HCT116 (cell line): ENCODE measurements at places on chromosomes 1 and 21.

- no peak for DNase-seq
Measured at GRCh38 chr1:7447093-7447492, 324.0 kb upstream of the VAMP3 start.

DNA sequence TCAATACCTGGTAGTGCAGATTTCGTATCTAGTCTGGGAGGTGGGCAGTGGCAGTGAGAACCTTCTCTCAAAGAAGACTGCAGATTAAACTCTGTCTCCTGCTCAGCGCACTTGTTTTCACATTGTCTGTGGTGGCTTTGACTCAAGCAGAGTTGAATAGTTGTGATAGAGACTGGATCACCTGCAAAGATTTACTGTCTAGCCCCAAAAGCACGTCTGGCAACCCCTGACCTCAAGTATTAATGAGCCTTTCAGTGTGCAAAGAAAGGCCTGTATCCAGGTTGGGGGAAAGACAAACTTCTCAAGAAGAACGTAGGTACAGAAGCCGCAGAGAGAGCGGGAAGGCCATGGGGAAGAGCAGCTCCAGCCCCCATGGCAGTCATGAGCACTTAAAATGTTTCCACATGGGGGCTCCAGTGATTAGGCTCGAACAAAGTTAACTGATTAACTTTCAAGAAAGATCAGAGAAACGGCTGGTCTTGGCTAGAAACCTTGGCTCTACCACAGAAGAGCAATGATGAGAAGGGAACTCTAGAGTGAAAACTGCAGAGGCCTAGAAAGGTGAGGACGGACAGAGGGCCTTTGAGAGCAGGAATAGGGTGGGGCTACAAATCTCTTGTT, 15.2 kb downstream of the HENMT1 start:
- DNase-seq, result no peak

DNA sequence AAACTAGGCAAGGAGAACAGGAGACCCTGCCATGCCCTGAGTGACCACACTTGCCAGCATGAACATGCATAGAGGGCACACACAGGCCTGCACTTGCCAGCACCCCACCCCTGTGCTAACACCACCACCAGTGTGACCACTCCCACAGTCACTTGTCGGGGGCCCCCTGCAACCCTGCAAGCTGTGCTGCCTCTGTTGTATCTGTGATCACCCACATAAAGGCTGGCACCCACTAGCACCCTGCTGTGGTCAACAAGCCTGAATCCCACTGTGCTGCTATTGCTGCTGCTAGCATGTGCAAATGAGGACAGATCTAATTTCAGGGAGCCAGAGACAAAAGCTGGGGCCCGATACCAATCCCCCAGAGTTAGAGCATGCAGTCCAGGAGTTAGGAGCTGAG, 217.7 kb downstream of the GIPC2 start:
- no peak for DNase-seq

- DNase-seq, result no peak
Measured at GRCh38 chr1:29408831-29409605, 172.7 kb downstream of the PTPRU start.

DNA sequence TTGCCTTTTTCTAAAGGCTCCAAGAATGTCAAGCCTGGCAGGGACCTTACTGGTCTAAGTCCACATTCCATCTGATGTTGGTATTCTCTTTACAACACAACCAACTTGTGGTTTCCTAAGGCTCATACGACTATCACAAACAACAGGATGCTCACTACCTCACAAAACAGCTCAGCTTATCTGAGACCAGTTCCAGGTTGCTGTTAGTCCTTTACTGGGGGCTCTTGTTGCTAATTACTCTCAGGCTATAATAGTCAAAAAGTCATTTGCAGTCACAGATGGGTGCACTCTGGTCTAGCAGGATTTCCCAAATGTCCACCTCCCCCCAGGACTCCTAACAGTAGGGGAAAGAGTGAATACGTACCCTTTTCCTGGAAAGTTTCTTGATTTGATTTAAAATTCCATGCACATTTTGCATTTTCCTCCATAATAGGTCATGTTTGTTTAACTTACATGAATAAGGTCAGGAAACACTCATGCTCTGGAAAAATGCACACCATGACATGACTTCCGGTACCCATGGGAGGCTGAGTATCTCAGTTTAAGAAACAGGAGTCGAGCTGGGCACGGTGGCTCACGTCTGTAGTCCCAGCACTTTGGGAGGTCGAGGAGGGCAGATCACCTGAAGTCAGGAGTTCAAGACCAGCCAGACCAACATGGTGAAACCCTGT, 16.0 kb downstream of the LCK start:
- DNase-seq, result no peak

DNA sequence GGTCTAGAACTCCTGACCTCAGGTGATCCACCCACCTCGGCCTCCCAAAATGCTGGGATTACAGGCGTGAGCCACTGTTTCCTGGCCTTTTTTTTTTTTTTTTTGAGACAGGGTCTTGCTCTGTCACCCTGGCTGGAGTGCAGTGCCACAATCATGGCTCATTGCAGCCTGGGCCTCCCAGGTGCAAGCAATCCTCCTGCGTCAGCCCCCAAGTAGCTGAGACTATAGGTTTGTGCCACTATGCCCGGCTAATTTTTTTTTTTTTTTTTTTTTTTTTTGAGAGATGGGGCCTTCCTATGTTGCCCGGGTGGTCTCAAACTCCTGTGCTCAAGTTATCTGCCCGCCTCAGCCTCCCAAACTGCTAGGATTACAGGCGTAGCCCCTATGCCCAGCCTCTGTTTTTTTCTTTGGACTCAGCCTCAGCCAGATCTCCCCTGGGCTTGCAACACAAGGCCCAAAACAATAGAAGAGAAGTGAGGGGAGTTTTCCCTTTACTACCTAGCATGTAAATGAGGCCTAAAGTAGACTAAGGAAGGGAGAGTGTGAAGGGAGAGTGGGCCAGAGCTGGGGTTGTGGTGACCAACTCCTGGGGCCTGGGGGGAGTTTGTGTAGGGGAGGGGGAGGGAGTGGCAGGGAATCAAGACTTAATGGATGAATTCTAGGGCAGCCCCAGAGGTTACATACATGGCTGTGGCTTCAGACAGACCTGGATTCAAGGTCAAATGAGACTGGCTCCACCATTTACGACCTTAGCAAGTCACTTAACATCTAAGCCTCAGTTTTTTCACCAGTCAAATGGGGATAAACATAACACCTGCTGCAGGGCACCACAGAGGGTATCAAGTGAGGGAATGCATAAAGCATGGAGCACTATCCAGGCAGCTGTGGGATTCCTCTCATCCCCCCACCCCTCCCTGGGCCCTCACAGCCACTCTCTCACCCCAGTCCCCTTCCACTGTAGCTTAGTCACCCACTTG, 1.6 kb upstream of the CD52 start:
- no peak for DNase-seq
